ENCODE measurements at places on chromosomes 1 and 21.

DNA sequence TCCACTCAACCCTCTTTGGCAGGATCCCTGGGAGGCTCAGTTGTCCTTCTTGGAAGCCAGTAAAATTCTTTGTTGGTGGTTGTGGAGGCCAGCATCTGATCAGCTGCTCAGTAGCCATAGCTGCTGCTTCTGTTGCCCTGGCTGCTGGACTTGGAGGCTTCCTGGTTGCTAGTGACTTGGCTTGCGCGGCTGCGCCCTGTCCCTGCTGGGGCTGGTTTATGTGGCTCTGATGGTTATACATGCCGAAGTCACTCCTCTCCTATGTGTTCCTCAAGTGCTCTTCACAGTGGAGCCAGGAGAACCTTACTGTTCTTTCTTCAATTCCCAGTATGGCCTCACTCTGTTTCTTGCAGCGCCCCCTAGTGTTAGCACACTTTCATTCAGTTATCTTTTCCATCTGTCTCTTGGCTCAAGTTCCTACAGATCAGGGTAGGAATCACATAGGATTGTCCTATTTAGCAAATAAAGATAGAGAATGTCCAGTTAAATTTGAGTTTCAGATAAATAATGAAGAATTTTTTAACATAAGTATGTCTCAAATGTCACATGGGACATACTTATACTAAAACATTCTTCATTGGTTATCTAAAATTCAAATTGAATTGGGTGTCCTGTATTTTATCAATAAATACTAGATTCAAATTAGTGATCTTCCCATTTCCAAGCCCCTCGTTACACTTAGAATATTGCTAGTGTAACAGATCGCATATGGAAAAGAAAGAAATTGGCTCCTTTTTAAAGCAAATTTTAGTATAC is 176.5 kb downstream of the TGFB2 start:
- peak; percentile 63 for DNase-seq

DNA sequence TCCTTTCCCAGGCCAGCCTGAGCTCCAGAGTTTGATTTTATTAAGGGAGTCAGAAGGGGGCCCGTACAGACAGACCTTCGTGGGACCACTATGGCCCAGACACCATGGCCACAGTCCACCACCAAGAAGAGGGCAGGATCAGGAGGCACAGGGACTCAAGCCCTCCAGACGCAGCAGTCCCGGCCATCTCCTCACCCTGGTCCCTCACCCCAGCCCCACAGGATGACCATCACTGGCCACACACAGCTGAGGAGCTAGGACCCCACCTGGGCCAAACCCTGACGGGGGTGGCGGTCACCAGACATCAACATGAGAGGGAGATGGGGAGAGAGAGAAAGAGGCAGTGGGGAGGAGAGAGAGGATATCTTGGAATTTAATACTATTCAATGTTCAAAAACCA is 29.2 kb upstream of the AGPAT3 start:
- DNase-seq: no peak

GRCh38 chr1:109989506-109990301 is 5.1 kb downstream of the AHCYL1 start:
- DNase-seq: no peak

GRCh38 chr1:172778456-172779455 is 119.9 kb downstream of the FASLG start:
- DNase-seq: no peak

- DNase-seq: no peak
These were observed 1.7 kb downstream of the S100A2 start for GRCh38 chr1:153563991-153564390.

DNA sequence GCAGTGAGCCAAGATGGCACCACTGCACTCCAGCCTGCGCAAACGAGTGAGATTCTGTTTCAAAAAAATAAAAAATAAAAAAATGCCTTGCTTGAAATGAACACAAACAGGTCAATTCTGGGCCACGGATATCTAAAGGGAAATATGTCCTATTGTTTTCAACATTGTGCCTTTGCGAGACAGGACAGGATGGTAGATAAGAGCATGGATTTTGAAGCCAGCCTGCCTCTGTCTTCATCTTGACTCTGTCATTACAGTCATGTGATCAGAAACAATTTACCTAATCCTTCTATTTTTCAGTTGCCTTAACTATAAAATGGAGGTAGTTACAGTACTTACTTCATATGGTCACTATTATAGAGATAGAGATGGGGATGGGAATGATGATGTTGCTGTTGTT is 56.7 kb upstream of the ZSWIM5 start:
- no peak for DNase-seq
